GOT3 (cell line): ENCODE measurements at places on chromosomes 7 and 10.

- DNase-seq = no peak
These were observed 63.0 kb downstream of the NEURL1 start for GRCh38 chr10:103556383-103557007.

DNA sequence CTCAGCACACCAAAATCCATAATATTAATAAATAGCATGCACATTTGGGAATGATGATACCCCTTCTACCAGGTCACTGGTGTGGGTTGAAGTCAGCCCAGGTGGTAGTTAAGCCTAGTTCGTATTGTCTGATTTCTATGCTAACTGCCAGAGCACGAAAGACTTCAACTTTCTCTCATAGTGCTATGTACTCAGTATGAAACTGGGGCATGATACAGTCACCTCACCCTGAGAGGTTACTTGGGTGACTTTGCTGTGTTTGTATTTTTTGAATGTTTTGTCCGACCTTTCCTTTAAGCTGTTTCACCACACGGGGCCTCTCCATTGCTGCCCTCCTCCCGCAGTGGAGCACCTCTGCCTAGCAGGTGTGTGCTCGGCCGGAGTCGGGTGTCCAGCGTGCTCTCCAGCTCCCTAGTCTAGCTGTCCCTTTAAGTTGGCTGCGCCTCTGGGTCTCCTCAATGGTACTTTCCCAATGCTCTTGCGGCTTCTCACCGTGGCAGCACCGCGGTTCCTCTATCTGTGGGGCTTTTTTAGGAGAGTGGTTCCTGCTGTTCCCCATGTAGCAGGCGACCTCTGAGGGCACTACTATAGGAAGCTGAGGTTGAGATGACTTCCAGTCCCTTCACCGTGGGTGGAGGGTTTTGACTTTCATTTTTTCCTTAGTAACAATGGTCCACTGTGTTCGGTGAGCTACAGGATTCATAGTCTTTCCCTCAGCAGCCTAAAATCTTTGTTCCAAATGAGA is 524.0 kb upstream of the PFKP start:
- no peak for DNase-seq

DNA sequence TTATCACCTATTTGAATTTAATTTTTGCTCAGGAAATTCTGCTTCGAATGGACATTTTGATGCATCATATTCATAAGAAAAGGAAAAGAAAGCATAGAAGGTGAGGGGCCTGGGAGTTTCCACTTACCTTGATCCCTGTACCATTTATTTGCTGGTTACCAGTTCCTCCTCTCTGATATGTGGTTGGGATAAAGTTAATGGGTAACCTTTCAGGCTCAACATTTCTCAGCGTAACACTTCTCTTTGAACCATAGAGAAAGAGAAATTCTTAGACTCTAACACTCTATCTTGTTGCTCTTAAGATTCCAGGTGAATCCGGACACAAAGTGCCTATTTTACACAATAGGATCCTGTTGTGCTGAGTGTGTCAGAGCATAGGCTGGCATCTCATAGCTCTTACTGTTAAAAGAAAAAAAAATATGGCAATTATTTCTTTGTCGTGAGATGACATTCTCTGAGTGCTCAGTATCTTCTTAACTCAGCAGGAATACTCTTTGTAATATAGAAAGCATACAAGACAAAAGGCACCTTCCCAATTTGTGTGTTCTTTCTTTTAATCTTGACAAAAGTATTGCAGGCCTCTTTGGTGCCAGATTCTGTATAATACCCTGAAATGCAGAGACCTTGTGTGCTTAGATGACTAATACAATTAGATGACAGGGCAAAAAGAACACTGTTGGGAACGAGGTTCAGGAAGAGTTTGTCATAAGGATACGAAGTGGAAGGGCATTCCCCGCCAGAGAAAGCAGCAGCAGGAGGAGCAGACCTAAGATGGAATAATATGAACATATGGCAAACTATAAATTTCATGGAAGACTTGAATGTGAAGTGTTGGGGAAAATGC is 689.6 kb downstream of the NRG3 start:
- DNase-seq = no peak

GRCh38 chr7:120436487-120437060 is 163.6 kb downstream of the KCND2 start:
- no peak for DNase-seq

GRCh38 chr10:57979956-57980355 is 287.7 kb downstream of the IPMK start:
- no peak for DNase-seq
